ENCODE measurements at places on chromosomes 1 and 21.

DNA sequence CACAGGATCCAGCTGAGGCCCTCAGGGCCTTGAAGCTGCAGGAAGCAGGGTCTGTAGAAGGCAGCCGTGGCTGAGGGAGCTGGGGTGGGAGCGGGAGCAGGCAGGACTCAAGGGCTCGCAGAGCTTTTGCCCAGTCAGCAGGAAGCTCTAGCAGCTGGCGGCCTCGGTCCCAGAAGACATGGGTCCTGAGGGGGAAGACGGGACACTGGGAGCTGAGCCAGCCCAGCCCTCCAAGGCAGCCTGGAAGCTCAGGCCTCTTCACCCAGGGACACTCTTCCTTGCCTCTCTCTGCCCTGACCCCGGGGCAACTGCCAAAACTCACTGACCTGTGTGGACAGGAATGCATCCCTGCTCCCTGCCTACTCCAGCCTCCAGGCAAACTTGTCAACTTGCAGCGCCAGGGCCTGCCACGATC lies 8.9 kb downstream of the ADGRB2 start:
- DNase-seq = no peak

- no peak for DNase-seq
Measured at GRCh38 chr1:2297246-2298011, 69.3 kb downstream of the SKI start.

DNA sequence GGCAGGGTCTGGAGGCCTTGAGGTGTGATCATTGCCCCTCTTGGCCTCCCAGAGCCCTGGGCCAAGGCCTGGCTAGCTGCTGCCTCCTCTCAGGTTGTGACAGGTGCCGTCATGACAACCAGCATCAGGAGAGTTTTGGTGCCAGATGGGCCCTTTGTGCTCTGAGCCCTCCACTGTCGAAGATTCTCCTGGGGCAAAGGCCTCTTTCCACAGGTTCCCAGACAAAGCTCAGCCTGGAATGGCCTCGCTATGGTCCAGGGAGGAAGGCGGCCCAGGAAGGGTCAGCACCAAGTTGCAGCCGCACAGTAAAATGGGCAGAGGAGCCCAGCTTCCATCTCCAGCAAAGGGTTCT lies 78.4 kb downstream of the ALPL start:
- no peak for DNase-seq

DNA sequence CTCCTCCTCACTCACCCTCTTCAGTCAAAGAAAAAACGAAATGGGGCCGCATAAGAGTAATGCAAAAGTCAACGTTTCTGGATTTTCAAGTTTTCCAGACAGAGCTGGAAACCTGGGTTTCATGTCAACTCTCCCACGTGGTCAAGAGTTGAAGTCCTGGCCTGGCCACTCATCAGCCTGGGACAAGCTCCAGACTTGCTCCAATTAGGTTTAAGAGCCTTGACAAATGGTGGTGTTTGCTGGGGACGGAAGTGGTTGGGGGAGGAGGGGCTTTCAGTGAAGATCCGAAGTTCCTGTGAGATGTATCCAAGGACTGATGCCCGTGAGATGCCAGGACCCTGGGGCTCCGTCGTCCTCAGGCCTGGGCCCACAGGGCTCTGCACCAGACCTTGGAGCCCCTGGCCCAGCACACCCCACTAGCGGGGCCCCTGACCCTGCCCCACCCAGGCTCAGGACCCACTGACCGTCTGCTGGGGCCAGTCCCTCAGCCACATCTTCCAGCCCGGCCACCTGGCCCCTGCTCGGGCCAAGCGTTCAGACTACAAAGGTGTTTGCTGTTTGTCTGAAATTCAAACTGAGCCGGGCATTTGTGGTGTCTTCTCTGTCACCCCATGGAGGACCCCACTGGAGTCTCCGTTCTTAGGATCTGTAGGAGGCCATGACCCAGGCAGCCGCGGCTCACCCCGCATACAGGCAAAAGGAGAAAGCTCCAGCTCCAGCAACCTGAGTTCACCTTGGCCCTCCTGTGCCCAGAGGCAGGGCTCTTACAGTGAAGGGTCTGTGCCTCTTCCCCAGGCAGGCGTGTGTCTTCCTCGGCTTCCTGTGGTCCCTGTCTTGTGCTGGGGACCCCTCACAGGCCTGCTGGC lies 53.3 kb downstream of the SIK1 start:
- DNase-seq = no peak

DNA sequence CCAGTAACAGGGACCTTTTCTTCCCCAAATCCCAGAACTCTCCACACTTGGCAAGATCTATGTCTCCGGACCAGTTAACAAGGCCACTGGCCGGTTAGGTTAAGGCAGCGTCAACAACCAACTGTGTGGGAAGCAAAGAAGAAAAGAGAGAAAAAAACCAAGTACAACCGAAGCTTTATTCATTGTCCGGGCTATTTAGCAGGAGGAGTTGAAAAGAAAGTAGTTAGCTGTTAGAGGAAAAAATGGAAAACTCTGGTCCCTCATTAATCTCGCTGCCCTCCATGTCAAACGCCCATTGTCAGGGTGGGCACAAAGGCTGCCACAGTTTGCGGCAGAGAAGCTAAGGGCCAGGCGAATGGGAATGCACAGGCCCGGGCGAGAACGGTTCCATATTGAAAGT lies 49.3 kb upstream of the GRIK3 start:
- no peak for DNase-seq
